Fibroblast of mammary gland (primary cell): ENCODE measurements at places on chromosomes 5 and 9.

GRCh38 chr9:113796646-113797426 is 79.3 kb upstream of the ZNF618 start:
- DNase-seq: no peak

DNA sequence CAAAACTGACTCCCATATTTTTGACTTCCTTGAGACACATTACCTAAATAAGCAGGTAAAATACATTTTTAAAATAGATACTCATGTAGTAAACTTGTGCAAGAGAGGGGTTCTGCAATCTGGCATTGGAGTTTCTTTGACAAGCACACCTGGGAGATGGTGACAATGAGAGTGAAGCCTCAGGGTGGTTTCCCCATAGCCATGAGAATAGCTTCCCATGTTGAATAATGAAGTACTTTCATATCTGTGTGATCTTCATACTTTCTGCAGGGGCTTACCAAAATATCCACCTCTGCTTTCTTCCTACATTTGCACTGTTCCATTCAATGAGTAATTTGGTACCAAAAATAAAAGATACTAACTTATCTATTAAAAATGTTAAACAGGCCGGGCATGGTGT is 44.7 kb upstream of the VCAN start:
- no peak for DNase-seq

GRCh38 chr5:178530526-178530925 is 59.7 kb downstream of the COL23A1 start:
- no peak for DNase-seq

GRCh38 chr5:118196229-118196628 is 792.1 kb downstream of the DTWD2 start:
- no peak for DNase-seq
